ENCODE measurements at places on chromosomes 11 and 22. TPM values are rescaled to one million over a fixed set of nuclear protein-coding genes. Genes with fewer than 3 reads are reported as not detected.

ELFN2 gene
- total RNA-seq: 0.46 TPM

PSMD13 gene
- total RNA-seq: 122 TPM

MRGPRE gene
- not detected for total RNA-seq

ACR gene
- 0.32 TPM for total RNA-seq

APOL4 gene
- not detected for total RNA-seq

SOX6 gene
- 0.20 TPM for total RNA-seq

DNA sequence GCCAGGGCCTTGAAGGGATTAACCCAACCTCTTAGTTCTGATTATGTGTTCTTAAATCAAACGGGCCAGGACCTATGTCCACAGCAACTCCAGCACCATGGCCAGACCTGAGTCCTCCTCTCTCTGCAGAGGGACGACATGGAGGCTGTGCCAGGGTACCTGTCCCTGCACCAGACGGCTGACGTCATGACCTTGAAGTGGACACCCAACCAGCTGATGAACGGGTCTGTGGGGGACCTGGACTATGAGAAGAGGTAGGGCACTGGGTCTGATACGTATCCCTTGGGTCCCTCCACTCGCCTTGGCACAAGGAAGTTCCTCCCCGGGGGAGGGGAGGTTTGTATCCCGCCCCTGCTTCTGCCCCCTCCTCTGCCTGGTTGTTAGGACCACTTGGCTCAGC, 53.6 kb downstream of the SGSM1 start:
- DNase-seq: no peak
- no peaks in the 10 kb centered on the region for H3K27me3 ChIP-seq
- H3K27ac ChIP-seq: no peak overlapping the region
- no peaks in the 10 kb centered on the region for H3K36me3 ChIP-seq
- no peaks in the 10 kb centered on the region for H3K4me1 ChIP-seq

DNA sequence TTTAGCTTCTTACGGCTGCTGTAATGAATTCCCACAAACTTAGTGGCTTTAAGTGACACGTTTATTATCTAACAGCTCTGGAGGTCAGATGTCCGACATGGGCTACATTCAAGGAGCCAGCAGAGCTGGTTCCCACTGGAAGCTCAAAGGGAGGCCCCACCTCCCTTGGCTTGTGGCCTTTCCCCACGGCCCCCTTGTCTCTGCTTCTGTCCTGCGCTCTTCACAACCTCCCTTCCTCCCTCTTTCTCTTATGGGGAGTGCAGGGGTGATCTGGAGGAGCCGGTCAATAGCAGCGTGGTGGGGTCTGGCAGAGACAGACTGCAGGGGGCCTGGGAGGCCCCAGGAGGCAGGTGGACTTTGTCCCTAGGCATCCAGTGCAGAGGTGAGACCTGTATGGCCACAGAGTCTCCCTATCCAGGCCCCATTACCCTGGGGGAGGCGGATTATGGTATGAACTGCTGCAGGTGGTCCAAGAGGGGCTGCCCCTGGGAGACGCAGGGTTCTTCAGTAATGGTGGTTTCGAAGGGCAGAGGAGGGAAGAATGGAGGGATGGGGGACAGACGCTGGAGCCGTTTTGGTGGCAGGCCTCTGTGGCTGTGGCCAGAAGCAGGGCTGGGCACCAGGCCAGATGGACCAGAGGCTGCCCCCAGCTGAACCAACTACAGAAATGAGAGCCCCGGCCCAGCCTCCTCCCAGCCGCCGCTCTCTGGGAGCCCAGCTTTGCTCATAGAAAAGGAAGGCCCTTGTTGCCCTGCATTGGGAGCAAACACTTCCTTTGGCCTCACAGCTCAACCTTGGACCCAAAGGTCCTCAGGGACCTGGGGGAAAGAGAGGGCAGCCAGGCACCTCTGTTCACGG, 30.7 kb upstream of the KCNQ1OT1 start:
- H3K27ac ChIP-seq: no peak overlapping the region
- H3K4me1 ChIP-seq: peaks cover 3% of the 10 kb centered on the region
- no peaks in the 10 kb centered on the region for H3K36me3 ChIP-seq
- DNase-seq: no peak
- H3K4me3 ChIP-seq: no peak overlapping the region

DNA sequence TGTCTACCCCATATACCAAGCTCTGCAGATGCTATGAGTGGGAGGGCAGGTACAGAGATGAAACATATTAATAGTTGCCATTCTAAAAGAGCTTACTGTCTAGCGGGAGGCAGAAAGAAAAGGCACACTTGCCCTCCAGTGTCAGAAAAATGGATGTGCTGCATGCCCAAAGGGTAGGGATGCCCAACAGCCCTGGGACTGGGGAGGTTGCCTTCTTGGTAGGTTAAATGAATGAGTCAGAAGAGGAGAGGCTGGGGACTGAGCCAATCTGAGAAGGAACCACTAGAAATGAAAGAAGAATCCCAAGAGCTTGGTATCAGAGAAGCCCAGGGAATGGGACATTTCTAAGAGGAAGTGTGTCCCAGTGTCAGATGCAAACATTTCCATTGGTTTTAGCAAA, 1.2 kb downstream of the BIRC3 start:
- DNase-seq: no peak
- H3K27ac ChIP-seq: no peak overlapping the region
- no peaks in the 10 kb centered on the region for H3K4me1 ChIP-seq
- no peaks in the 10 kb centered on the region for H3K36me3 ChIP-seq

DNA sequence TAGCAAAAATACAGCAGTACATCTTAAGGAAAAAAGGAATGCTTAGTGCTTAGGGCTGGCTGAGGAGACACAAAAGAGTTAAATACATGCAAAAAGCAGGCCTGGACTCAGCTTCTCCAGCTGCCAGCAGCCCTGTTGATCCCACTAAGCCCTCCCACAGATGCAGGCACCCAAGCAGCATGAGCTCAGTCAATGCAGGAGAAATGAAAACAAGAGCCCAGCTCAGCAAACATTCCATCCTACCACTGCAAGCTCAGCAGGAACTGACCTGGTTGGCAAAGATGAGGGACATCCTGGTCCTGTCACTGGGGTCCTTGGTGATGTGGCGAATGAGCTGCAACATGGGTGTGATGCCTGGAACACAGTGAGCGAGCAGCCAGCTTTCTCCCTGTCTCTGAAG, 5.8 kb downstream of the CYB5R2 start:
- peaks cover 13% of the 10 kb centered on the region for H3K4me1 ChIP-seq
- DNase-seq: no peak
- H3K36me3 ChIP-seq: peaks cover 61% of the 10 kb centered on the region
- H3K27ac ChIP-seq: no peak overlapping the region

GRCh38 chr11:64450168-64450560, 91.2 kb downstream of the RPS6KA4 start:
- no peak overlapping the region for H3K27ac ChIP-seq
- H3K4me3 ChIP-seq: no peak overlapping the region
- H3K27me3 ChIP-seq: no peaks in the 10 kb centered on the region
- no peaks in the 10 kb centered on the region for H3K4me1 ChIP-seq

GRCh38 chr11:134469627-134470026, 57.6 kb upstream of the B3GAT1 start:
- no peak overlapping the region for H3K4me3 ChIP-seq
- no peaks in the 10 kb centered on the region for H3K36me3 ChIP-seq

Measured in endodermal cell (in vitro differentiated cells).